Cardiac septum (tissue), 1 donor: ENCODE measurements at places on chromosomes 5 and 9. TPM values are rescaled to one million over a fixed set of nuclear protein-coding genes. Genes with fewer than 3 reads are reported as not detected.

DNA sequence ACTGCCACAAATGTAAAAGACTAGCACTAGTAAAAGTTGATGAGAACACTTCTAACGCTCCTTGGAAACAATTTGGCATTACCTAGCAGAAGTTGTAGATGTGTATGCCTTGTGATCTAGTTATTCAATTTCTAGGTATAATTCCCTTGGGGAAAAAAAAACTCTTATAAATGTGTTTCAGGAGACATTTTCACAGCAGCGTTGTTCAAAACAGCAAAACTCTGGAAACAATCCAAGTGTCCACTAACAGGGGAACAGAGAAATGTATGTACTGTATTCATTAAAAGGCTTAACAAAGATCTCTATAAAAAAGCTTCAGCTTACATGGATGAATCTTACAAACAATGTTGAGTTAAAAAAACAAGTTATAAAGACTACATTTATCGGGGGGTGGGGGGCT lies 30.4 kb downstream of the NR3C1 start:
- DNase-seq, result no peak

GRCh38 chr5:131998431-131999040 lies 12.9 kb downstream of the ACSL6 start:
- no peak for DNase-seq

DNA sequence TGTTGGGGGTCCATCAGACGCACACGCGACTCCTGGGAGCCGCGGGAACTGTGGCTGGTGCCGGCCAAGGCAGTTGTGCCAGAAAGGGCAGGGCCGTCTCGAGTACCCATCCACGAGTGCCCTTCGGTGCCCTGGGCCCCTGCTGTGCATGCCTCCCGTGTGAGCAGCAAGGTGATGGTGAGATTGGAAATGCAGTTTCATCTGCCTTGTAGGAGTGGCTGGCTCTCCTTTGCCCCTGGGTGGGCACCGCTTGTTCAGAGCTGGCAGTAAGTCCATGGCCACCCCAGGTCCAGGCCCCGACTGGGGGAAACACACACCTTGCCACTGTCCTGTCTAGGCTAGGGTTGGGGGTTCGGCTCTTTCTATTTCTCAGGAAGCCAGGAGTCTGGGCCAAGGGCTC lies 5.7 kb downstream of the NKD2 start:
- DNase-seq, result no peak

- no peak for DNase-seq
Observed at GRCh38 chr5:159040181-159040580, 59.5 kb downstream of the EBF1 start.

DNA sequence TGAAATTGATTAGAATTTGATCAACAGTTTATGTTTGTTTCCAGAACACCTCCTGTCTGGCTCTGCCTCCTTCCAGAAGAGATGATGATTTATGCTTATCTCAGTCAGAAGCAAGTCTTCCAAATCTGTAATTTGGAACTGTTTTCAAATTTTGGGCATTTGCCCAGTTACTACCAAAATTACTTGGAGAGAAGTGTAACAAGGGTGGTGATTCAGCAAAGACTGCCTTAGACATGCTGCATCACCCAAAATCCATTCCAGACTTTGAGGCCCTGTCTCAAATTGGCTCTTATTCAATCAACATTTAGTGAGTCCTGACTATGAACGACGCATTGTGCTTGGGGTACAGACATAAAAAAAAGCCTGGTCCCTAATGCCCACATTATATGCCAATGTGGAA lies 89.4 kb downstream of the SH3TC2 start:
- no peak for DNase-seq

- no peak for DNase-seq
Observed at GRCh38 chr5:136191304-136192014, 1.5 kb downstream of the SMIM32 start.

DNA sequence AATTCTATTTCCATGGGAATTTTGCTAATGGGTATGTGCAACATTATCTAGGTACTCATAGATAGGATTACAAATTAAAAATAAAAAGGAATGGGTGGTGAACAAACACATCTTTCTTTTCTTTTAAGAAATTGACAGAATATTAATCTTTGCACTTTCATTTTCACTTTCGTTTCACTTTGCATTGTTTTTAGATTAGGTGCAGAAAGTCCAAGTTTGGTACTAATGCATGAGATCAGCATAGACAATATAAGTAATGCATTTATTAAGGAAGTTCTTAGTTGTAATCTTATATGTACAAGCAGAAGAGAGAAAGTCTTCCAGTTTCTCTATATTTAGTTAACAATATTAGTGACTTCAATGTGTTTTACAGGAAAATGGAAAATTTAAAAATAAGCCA lies 196.5 kb downstream of the COMMD10 start:
- DNase-seq, result no peak

CCDC183 gene
- 1.6 TPM for total RNA-seq

- no peak for DNase-seq
Observed at GRCh38 chr5:36239370-36240293, 2.1 kb downstream of the NADK2 start.

MTAP gene
- total RNA-seq, result 13.0 TPM

DNA sequence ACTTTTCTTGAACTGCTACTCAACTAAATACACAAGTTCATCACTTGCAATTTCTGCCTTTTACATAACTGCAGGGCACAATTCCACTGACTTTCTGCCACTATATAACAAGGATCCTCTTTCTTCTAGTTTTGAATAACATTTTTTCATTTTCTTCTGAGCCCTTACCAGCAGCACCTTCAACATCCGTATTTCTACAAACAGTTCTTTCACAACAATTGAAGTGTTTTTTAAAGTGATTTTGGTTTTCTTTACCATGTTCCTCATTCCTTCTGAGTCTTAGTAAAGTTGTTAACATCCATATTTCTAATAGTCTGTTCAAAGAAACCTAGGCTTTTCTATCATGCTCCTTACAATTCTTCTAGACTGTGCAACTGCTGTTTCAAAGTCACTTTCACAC lies 127.2 kb upstream of the PITX1 start:
- DNase-seq, result no peak

NR2F1 gene
- total RNA-seq, result 0.73 TPM

GRCh38 chr9:95505717-95506427 lies 10.9 kb downstream of the PTCH1 start:
- DNase-seq, result no peak

DNA sequence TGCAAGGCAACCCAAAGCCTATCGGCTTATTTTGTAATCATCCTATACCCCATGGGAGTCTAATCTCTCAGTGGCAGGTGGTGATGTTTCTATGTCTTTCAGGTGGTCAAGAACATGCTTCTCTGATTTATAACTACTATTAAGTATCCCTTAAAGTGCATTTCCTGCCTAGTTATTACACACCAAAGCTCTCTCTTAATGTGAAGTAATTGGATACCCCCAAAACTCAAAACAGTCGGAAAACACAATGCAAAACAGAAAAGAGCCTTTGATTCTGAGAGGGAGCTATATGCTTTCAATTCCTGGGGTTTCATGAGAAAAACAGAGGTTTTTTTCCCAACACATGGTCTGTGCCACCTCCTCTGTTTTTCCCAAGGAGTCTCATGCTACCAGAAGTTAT lies 416.4 kb downstream of the CSNK1G3 start:
- DNase-seq, result no peak

DNA sequence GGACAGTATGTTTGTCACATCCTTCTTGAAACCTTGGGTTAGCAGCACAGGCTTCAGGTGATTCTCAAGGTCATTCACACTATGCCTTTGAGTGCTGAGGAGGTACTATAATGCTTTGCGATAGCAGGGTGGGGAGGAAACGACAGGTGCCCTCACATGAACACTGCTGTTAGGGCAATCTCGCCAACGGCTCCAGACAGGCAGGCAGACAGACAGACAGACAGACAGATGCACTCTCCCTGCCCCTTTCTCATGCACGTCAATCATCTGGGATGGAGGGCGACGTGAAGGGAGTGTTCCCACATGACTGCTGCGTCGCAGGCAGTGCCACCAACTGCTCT lies 82.9 kb downstream of the RAPGEF1 start:
- DNase-seq, result no peak

RGS7BP gene
- total RNA-seq, result 1.7 TPM

PROB1 gene
- total RNA-seq, result 34.7 TPM

DNA sequence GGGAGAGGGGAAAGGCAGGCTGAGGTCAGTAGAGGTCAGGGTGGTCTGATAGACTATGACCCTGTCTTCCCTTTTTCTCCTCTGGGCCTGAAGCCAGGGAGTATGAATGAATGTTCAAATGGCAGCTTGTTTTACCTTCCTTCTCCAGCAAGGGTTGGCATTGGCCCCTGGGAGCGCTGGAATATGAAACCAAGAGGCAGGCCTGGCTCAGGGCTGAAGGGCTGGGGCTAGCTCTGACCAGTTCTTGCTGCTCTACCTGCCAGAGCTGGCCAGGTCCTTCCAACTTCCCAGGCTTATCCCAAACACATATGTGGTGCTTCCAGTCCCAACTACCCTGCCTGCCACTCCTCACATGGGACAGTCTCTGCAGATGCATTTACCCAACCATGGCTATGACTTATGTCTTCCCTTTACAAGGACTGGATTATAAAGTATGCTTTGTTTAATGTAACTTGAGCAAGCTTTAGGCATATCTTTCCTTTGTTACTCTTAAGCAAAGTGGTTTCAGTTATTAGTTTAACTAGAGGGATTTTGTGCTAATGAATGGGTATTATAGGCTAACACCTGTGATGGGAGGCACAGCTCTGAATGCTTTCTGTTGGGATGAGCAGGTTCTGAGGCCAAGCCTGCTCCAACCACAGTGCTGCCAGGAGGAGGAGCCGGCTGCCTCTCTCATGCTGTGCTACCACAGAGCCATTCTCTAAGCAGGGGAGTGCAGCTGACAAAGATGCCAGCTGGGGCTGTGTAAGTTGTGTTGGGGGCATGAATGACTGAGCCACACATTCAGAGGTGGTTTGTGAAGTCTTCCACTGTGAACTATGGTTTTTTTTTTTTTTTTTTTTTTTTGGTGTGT lies 6.1 kb downstream of the CCNI2 start:
- peak; percentile 57 for DNase-seq

DNA sequence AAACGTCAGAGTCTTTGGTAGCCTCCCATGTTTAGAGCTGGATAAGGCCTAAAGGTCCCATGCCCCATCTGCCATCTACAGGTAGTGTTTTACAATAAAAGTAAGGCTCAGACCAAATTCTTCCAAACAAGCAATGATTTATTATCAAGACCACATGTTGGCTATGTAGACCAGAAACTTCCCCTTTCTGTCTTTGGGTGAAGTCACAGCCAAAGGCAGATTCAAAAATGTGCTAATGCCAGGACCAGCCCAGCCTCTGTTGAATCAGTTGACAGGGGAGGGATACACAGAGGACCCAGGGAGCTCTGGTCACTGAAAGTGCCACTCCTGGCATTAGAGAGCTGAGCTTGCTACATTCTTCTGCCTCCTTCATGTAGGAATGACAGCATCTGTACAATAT lies 360.8 kb downstream of the NTRK2 start:
- DNase-seq, result no peak
